NCI-H2081 treated with DMSO at 0.1 percent for 48 hours (cell line): ENCODE measurements at places on chromosomes 16 and 17.
A peak's percentile ranks its signal among the peaks of the same experiment; 100 is the strongest.

GRCh38 chr17:19928299-19928698, 49.3 kb downstream of the AKAP10 start:
- DNase-seq = no peak

- DNase-seq = no peak
Observed at GRCh38 chr17:78278139-78278741, 46.8 kb downstream of the TMEM235 start.

DNA sequence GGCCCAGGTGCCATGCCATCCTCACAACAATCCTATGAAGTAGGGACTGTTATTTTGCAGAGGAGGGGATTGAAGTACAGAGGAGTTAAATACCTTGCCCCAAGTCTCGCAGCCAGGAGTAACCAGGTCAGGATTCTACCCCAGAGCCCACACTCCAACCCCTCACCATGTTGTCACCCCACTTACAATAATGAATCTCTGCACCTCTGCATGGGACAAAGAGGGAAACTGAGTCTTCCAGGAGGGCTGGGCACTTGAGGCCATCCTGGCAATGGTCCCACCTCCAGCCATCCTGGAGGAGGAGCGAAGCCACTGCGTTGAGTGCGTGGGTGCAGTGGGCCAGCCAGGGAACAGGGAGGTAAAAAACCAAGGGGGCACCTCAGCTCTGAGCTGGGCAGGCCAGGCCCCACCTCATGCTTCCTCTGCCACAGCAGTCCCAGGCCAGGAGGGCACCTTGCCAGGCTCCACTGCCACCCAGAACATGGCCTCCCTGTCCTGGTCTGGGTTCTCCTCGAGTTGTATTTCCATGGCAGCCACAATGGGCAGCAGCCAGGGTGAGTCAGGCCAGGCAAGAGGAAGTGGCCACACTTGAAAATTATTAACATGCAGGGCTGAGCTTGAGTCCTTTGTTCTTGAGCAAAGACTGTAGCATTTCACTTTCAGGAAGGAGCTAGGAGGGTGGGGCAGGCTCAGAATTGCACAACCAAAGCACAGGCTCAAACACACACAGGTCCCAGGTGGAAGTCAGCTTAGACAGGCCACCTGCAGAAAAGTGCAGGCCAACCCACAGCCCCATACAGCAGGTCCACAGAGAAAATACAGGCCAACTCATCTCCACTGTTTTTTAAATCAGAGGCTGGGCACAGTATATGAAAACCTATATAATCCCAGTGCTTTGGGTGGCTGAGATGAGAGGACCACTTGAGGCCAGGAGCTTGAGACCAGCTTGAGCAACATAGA, 52.1 kb downstream of the CUEDC1 start:
- peak; percentile 49 for DNase-seq

DNA sequence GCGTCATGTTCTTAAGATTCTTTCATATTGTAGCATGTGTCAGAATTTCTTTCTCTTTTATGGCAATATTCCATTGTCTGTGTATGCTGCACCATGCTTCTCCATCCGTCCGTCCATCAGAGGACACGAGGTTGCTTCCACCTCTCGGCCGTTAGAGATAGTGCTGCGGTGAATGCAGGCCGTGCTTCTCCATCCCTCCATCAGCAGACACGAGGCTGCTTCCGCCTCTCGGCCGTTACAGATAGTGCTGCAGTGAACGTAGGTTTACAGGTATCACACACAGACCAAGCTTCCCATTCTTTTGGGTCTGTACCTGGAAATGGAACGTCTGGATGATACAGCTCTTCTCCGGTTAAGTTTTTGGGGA, 113.5 kb downstream of the CMIP start:
- DNase-seq = no peak

DNA sequence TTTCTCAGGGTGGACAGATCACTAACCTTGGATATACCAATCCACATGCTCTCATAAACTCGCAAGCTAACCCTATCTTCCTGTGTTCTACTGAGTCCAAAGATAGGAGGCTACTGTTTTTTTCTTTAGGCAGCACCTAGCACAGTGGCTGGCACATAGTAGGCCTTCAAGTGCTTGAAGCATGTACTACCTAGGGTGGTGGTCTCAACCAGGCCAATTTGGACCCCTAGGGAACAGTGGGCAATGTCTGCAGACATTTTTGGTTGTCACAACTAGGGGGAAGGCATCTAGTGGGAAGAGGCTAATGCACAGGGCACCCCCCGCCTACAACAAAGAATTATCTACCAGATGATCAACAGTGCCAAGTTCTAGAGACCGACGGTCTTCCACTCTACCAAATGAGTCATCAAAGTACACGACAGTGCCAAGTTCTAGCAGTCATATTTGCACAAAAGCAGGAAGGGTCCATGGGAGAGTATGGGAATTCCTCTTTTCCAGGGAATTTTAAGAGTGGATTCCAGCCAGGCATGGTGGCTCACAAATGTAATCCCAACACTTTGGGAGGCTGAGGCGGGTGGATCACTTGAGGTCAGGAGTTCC, 390.3 kb downstream of the SLC39A11 start:
- no peak for DNase-seq

GRCh38 chr16:79437764-79438751, 162.5 kb downstream of the MAF start:
- DNase-seq = no peak

GRCh38 chr17:65600518-65600917, 39.1 kb upstream of the AXIN2 start:
- no peak for DNase-seq

DNA sequence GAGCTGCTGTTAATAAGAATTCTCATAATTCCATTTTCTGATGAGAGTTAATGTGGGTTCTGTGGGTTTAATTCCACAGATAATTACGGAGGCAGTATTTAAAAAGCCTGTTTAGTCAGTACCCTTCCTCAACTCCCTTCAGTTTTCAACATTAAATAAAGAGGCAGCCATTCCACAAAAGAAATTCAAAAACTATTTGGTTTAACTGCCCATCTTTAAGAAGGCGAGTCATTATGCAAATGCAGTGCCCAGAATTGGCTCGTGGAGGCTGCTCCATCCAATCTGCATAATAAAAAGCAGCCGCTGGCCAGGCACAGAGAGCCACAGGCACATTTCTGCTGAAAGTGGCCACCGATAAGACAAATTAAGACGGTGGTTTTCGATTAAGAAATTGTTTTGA, 194.4 kb upstream of the TOX3 start:
- no peak for DNase-seq

GRCh38 chr17:44355642-44356099, 8.0 kb downstream of the FAM171A2 start:
- no peak for DNase-seq

DNA sequence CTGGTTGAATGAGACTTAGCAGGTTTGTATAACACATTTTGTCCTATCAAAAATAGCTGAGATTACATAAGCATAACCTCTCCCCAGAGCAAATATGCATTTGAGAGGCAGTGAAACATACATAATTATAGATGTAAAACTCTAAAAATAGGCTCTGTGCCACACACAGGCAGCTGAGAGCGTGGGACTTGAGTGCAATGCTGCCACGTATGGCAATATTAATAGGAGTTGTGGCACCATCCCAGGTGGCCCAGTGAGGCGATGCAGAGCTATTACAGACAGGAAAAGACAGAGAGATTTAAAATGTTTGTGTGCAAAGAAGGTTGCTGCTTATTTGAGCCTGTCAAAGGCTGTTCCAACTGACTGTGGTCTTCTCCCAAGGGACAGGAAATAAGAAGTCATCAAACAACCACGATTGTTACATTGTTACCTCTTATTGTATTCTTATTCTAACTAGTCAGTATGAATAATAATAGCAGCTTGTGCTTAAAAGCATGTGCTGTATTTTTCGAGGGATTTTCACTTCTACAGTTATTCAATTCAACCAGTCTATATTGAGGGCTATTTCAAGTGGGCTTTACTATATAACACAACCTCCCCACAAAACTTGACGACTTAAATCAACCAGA, 116.5 kb downstream of the SALL1 start:
- peak; percentile 43 for DNase-seq

GRCh38 chr17:10099051-10099571, 99.3 kb downstream of the GAS7 start:
- DNase-seq = no peak

GRCh38 chr17:39863918-39864746, at the start of gene IKZF3:
Gene IKZF3 (minus strand): TSS chr17:39864312. CDS start chr17:39864126, 186 bp downstream.
- peak; percentile 26 for DNase-seq

DNA sequence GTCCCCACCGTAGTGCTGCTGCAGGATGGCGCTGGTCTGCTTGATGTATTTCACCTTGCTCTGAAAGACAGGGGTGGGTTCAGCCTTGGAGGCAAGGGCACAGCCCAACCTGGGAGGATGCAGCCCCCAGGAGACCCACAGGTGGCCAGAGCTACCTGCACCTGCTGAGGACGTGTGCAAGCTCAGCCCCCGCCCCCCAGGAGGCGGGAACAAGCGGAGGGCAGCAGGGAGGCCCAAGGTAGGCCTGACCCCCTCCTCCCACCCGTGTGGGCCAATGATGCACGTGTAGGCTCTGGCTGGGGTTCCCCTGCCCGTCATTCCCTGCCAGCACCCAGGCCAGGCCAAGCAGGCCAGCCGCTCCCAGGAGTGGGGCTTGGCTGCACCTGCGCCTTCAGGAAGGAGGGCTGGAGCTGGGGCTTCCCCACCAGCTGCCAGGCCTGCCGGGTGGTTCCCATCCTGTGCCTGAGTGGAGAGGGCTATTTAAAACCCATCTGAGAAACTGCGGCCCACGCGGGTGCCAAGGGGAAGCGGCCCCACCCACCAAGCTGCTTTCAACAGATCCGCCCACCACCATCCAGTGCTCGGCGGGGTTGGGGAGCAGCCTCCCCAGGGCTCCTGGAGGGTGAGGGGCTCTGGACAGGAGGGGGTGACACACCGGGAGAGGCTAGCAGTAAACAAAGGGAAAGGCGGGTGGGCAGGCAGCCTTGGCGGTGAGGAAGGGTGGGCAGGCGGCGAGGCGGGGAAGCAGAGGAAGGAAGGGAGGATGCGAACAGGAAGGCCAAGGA, 3.8 kb downstream of the NTHL1 start:
- DNase-seq = no peak

DNA sequence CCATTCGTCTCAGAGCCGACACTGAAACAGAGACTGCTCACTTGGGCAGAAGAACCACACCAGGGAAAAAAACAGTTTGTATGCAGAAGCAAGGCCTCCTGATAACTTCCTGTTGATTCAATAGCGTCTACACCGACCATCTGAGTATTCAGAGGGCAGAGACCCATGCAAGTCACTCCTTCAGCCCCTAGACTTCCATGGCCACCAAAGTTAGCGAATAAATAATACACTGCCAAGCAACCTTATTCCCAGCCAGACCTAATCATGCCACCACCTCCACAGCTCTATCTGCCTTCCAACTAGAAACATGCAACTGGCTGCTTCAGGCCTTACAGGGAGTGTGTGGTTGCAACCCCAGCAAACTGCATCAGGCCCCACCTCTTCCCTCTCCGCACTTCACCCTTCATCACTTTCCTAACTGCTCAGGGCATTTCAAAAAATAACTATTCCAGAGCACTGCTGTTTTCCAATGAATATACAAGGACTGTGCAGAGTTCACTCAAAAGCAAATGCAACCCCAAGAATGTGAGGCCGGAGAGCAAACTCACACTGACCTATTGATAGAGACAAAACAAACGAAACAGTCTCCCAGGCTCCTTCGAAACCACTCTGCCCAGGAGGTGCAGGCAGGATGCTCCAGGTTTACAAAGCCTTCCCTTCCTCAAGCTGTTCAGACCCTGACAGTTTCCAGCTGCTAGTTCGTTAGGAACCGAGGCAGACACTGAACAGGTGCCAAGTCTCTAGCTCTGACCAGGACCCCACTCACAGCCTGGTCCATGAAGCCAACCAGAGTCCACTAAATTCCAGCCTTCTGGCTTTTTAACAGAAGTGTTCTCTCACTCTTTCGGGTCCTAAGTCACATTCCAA, 3.6 kb downstream of the USP7 start:
- no peak for DNase-seq
